ENCODE measurements at places on chromosomes 4 and X.

DNA sequence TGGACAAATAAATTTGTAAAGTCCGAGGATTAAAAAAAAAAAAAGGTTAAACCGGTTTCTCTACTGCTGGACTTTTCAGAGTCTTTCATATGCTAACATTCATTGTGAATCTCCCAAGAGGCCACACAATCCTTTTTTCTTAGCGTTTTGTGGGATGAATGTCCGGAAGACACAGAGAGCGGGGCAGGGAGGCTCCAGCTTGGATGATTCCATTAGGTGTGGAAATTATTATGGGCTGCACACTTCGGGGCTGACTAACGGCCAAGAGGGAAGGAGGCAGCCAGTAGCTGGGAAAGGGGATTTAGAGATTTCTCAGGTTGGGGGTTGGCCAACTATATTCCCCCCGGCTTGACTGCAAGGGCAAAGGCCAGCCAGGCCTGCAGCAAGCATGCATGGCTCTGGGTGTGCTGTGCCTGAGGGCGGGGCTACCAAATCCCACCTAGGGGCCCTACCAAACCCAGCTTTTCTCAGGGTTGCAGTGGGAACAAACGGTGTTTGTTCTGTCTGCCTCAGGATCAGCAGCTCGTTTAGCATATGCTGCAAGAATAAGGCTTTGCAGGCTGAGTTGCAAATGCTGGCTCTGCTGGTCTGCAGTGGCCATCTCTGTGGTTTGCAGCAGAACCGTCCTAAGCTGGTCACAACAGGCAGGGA lies 28.6 kb downstream of the NYX start:
- DNase-seq = no peak

DNA sequence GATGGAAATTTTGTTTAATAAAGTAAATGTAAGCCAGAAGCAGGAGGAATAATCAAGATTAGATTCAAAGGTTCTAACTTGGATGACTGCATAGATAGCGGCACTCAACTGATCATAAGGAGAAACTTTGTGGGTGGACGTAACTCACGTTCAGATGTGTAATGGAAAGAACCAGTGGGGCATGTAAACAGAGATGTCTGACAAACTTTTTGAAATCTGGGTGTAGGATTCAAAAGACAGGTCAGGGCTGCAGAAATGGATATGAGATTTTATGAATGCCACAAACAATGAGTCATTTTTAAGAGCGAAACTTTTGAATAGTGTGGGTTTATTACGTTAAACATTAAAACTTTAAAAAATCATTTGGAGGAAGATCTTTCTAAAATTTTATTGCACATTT lies 375.6 kb downstream of the GBA3 start:
- DNase-seq = no peak

GRCh38 chr4:64876021-64876420 lies 466.8 kb upstream of the TECRL start:
- DNase-seq = no peak

DNA sequence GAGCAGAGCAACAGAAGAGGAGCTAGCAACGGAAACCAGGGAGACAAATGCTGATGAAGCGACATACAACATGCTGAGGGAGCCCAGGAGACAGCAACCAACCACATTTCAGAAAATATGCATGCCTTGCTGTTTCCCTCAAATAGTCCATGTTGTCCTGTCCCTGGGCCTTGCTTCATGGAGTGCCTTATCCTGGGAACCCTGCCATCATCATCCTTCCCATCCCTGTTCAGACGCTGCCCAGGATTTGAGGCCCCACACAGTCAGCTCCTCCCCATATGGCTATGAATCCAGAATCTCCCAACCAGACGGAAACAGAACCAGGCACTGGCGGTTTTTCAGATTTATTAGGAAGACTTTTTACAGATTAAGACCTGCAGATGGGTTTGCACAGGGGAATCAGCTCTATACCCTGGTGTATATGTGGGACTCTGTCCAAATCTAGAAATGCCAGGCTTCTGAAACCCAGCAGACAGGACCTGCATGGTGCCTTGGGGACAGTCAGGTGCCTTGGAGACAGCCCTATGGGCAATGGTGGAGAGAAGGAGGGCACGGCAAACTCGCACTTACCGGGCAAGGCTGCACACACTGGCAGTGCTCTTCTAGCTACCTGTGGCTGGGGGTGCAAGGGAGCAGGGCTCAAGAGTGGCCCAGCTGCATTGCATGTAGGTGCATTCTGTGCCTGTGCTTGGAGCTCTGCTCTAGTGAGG lies 199.7 kb upstream of the MAMLD1 start:
- no peak for DNase-seq

DNA sequence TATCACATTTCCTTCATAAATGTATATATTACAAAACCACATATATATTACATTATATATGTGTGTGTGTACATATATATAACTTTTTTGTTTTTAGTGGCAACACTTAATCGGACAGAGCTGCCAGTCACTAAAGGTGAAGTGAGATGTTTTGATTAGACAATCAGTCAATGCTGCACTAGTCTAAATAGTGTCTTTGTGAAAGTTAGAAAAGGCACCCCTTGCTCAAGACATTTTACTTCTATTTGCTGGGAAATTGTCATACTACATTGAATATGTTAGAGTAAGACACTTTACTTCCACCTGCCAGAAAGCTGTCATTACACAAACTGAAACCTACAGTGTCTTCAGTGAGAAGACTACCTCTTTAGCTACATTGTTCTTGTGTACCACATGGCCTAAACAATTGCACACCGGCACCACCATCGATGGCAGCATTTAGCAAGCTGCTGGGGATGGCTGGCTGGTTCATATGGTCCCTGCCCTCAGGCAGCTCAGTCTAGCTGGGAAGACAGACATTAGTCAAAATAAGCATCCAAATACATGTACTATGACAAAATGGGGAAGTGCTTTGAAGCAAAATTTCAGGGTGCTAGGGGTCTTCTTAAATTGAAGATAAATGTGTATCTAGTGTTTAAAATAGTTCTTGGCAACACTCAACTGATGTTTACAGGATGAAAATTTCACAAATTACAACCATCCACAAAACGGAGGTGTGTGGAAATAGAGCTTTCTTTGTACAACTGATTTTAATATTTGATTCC lies 148.1 kb upstream of the GATB start:
- no peak for DNase-seq

GRCh38 chrX:15158350-15158735 lies 111.5 kb downstream of the ASB9 start:
- DNase-seq = no peak

DNA sequence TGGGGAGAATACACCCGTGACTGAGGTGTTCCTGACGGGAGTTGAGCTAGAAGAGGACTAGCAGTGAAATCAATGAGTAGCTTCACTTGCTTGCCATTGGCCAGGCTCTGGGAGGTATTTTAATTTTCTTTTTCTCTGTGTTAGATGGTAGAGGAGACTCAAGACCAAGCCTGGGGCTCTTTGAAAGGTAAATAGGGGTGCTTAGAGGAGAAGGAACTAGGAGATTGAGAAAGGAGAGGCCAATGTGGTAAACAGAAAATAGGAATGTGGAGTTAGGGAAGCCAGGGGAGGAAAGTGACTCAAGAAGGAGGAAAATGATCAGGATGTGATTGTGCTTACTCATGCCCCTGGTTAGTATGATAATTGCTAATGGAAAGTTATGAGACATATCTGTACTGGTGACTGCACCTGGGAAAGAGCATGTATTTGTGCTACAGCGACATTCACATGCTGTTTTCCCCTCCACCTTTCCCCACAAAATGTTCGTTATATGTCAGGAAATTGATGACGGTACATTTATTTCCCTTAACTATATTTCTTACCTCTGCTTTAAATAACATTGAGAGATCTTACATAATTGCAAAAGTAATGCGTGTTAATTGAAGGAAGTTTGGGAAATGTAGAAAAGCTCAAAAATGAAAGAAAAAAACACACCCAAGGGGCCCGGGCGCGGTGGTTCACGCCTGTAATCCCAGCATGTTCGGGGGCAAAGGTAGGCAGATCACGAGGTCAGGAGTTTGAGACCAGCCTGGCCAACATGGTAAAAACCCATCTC lies 16.9 kb upstream of the LRBA start:
- DNase-seq = no peak

DNA sequence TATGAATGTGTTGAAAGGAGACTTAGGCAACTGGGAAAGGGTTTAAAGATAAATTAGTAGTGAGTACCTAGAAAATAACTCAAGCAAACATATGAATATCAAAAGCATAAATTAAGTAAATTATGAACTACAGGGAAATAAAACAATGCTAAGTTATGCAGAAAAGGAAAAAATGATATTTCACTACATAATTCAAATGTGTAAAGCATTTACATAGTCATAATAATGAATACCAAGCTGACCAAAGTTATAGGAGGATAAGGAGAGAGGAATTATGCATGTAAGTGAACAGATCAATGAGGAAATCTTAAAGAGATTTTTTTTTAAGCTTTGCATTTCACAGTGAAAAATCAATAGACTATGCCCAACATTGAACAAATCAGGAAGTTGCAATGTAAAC lies 145.0 kb downstream of the HDX start:
- no peak for DNase-seq

DNA sequence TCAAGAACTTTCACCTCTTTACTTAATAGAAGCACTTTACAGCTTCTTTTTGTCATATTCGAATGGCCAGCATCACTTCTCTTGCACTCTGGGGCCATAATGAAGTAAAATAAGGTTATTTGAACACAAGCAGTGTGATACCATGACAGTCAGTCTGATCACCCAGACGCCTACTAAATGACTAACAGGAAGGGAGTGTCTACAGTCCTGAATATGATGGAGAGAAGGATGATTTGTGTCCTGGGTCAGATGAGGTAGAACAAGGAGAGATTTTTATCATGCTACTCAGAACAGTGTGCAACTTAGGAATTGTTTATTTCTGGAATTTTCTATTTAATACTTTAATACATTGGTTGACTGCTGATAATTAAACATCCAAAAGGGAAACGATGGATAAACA lies 284.2 kb upstream of the F9 start:
- DNase-seq = no peak

GRCh38 chr4:174880001-174880400 lies 38.2 kb upstream of the ADAM29 start:
- DNase-seq = no peak

DNA sequence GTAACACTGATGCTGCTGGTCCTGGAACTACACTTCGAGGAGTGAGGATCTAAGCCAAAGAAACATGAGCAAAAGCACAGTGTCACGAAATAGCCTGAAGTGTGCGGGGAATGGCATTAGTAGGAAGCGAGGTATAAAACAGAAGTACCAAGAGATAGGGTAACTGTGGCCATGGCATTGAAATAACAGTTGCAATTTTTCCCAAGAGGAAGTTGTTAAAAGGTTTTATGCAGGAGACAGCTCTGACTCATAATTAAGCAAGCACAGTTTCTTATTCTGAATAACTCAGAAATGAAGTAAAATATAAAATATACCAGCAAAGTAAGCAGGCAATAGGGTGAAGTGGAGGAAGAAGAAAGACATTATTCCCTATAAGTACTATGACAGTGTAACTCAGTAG lies 90.3 kb upstream of the TMEM150C start:
- DNase-seq = no peak

DNA sequence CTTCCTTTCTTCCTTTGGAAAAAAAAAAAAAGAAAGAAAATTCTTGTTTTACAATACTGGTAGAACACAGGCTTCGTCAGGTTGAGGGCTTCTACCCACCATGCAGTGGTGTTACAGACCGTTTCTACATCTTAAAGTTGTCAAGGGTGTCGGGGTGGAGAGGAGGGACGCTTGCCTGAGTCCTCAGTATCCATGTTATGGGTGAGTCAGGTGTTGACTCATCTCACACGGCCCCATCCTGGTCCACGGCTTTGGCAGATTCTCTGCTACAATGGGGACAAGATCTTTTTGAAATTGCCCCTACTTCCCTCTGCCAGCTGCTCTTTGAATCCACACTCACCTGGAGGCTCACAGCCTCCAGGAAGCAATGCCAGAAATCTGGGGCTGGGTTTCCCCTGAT lies 310.3 kb upstream of the ZFP42 start:
- no peak for DNase-seq

DNA sequence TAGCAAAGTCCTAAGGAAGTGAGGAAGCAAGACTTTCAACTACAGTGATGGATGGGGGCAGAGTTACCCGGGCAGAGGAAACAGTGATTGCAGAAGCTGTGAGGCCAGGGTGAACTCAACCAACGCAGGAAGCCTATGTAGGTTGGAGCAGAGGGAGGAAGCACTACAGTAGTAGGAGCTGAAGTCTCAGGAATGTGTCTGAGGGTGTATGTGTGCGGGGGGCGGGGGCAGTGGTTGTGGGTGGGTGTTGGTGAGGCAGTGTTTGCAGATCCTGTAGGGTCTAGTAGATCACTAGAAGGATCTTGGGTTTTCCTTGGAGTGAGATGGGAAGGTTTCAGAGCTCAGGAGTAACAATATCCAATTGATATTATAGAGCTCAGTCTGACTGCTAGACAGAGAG lies 9.9 kb upstream of the MID1 start:
- no peak for DNase-seq

DNA sequence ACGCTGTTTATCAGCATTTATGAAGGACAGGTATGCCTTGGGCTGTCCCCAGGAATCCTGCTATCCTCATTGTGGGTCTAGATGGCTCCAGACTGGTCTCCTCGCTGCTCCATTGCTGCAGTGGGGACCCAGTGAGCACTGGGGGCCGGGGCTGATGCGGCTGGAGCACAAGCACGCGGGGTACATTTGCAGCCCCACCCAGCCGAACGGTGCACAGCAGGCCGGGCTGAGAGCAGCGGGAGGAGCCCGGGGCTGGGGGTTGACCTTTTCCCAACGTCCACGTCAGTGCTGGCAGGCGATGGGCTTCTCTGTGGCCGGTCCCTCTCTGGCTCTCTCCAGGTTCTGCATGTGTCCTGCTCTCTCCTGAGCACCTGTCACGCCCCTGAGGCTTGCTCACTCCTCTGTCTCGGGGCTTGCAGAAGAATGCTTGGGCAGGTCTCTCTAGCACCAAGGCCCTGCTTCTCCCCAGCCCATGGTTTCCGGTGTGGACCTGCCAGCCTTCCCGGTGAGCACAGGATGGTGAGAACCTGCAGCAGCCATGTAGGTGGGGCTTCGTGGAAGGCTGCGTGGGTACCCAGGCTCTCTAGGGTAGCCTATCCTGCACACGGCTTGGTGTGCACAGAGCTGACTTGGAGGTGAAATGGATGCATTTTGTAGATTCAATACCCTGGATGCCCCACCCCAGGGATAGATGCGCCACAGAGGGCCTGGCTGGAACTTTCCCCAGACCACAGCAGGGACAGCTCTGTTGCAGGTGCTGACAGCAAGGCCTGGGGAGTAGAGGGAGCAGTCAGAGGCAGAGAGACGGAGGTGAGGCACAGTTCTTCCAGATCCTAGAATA lies 89.1 kb upstream of the ADRA2C start:
- no peak for DNase-seq

GRCh38 chrX:9503261-9503660 lies 38.4 kb downstream of the TBL1X start:
- no peak for DNase-seq

GRCh38 chr4:150960818-150961217 lies 54.3 kb downstream of the LRBA start:
- peak; percentile 43 for DNase-seq

GRCh38 chr4:26083987-26084386 lies 170.0 kb downstream of the SMIM20 start:
- DNase-seq = no peak

- DNase-seq = no peak
Measured at GRCh38 chr4:81919223-81919622, 447.5 kb upstream of the RASGEF1B start.

- no peak for DNase-seq
Measured at GRCh38 chr4:76532805-76533204, 97.8 kb downstream of the SHROOM3 start.

- no peak for DNase-seq
Measured at GRCh38 chr4:53313510-53313909, 52.4 kb downstream of the SCFD2 start.

- DNase-seq = no peak
Measured at GRCh38 chrX:7120878-7121219, 26.7 kb upstream of the STS start.
